Left renal cortex interstitium (tissue), 4 donors: ENCODE measurements at places on chromosomes 5 and 9.

DNA sequence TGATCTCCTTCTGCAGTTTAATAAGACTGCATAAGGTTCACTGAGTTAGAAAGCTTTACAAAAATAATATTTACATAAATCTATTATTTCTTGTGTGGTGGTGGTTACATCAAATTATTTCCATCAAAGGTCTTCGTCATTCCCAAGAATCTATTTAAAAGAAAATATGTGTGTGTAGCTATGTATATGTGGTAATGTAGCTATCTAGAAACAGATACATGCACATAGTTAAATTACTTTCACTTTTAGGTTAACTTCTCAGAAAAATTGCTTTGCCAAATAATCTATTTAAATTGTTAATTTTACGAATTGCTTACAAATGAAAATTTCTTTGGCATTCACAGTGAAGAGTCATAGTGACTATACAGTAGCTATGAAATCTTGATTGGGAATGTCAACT is 633.2 kb downstream of the DMRTA1 start:
- no peak for DNase-seq

GRCh38 chr5:37806476-37806875 is 33.4 kb downstream of the GDNF start:
- DNase-seq: no peak

DNA sequence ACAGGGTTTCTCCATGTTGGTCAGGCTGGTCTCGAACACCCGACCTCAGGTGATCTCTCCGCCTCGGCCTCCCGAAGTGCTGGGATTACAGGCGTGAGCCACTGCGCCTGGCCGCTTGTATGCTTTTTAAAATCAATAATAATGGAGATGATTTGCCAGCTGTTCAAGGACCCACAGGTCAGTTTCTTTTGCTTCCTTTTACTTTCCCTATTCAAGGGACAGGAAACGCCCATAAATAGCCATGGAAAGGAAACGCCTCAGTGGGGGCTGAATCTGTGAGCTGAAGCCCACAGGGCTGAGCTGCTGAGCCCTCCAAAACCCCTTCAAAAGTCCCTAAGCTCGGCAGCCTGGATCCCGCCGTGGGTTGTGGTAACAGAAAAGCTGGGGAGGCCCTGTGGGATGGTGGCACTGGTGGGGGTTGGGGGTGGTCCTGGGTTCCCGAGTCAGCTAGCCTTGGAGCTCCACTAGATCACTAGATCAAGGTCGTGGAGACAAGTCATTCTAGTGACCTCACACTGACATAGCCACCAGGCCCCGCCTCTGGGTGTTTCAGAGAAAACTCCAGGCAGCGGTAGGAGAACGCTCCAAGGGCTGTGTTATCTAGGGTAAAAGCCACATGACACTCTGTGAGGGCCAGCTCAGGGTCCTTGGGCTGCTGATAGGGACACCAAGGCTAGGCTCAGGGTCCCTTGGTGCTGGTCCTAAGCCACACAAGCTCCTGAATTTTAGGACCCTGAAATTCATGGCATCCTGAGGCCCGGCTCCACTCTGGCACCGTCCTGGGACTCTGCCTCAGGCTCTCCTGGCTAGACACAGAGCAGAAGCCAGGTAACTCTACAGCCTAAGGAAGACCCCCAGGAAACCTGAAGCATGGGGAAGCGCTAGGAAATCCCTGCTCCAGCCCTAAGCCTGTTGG is 18.0 kb upstream of the DUSP1 start:
- DNase-seq: no peak

DNA sequence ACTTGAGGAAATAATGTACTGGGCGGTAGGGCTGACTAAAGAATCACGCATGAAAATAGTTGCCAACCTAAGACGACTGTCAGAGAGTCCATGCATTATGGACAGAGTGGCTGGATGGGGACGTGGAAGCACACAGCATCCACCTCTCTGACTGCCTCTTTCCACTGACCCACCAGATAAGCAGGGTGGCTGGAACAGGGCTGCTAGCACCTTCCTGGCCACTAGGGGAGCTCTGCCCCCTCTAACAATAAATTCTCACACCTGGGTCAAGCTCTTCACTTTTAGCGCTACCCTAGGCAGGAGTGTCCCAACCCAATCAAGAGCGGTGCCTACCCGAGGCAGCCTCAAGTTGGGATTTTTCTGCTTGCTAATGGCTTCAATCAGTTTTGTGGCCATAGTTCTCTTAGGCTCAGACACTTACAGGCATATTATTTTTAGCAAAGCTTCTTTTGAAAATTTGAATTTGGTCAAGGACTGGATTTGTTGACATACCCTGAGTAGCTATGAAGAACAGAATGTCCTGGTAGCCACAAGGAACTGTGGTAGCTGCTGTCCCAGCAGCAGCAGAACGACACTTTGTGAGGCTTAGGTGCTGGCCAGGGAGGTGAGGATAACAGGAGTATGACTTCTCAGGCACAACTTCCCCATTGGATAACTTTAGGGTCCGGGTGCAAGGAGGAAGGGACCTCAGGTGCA is 6.9 kb upstream of the TPM2 start:
- DNase-seq: no peak

DNA sequence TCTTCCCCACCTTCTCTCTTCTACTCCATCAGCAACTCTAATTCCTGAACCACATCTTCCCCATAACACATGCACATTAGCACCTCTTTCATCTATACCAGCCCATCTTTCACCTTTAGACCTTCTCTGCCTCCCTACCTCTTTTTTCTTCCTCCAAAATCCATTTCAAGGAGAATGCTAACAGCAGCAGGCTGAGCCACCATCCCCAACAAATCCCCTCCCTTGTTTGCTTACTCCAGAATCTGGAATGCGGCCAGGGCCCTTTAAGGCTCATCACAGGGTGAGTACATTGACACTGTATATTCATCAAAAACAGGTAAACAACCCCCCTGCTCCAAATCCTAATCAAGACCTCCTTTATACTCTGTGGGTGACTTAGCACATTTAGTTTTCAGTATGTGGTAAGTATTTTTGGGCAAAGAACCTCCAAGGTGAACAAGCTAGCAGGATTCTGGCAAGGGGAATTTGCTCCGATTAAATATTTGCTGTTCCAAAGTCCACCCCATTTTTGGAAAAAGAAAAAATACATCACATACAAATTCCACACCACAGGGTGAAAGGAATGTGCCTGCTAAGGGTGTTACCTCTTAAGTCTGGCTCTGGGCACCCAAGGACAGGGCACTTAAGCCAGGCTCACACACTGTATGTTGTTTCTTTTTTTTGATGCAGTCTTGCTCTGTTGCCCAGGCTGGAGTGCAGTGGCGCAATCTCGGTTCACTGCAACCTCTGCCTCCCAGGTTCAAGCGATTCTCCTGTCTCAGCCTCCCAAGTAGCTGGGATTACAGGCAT is 71.4 kb downstream of the SERINC5 start:
- DNase-seq: no peak
